ENCODE measurements at places on chromosomes 6 and 20.
A peak's percentile ranks its signal among the peaks of the same experiment; 100 is the strongest.

GRCh38 chr20:18986146-18986830 is 172.7 kb downstream of the SCP2D1 start:
- no peak for DNase-seq

GRCh38 chr6:155498370-155498769 is 42.7 kb upstream of the NOX3 start:
- no peak for DNase-seq

GRCh38 chr6:71203206-71203605 is 85.4 kb upstream of the OGFRL1 start:
- DNase-seq: no peak

- no peak for DNase-seq
These were observed 198.1 kb downstream of the DLL1 start for GRCh38 chr6:170092826-170093225.

DNA sequence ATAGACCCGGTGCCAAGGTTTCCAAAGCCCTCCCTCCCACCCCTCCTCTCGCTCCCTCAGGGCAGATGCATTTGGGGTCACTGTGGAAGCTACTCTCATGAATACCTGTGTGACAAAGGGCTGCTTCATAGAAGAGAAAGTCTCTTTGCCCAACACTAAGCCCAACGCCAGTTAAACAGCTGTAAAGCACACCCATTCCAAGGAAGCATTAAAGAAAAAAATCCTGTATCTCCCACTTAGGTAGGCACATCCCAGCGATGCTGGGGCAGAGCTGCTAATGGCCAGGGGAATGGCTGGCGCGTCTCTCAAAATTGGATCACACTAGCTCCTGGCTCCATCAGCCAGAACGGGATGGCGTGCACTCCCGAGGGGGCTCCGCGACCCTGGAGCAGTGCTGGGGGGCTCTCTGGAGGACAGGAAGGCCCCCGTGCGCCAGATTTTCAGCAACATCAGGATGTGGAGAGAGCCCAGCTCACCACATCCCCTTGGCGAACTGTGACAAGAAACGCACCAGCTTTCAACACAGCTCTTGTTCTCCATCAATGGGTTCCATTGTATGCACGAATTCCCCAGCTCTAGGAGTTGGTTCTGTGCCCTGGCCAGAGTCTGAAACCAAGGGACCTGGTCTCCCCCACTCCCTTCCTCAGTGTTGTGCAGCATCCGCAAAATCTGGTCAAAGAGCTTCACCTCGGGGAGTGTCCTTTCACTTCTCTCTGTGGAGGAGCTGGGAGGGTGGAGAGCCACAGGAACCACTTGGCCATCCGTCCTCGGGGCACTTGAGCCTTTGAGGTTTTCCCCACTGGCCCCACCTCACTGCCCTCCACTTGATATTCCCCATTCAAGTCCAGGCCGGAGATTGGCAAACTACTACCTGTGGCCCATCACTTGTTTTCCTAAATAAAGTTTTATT is 74.1 kb downstream of the TFAP2C start:
- DNase-seq: no peak

- DNase-seq: no peak
These were observed 115.9 kb upstream of the NRSN1 start for GRCh38 chr6:24010133-24010532.

GRCh38 chr20:33345342-33345741 is 56.0 kb downstream of the CDK5RAP1 start:
- DNase-seq: no peak

DNA sequence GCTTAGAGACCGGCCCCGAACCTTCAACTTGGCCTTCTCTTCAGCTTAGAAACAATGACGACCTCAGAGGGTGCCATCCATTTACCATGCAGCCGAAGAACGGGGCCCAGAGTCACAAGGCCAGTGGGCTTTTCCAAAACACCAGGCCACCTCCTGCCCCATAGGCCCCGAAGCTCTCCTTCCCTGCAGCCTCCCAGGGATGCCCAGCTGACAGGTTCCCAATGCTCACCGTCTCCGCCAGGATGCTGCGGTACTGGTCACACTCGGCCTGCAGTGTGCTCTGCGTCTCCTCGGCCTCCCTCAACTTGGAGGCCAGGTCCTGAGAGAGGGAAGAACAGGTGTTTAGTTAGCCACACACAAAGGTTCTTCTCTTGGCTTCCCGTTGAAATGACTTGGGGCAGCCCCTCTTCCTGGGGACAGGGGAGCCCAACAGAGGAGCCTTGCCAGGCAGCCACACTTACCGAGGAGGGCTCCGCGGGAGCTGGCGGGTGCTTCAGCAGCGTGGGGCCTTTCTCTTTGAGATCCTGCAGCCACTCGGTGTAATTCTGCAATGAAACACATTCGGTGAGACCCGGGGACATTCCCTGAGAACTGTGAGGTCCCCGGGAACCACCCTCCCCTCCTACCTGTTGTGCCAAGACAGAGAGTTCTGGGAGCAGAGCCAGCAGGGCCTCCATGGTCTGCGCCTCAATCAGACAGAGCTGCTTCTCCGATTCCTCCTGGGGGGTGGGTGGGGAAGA is 51.5 kb downstream of the DSTN start:
- DNase-seq: no peak

DNA sequence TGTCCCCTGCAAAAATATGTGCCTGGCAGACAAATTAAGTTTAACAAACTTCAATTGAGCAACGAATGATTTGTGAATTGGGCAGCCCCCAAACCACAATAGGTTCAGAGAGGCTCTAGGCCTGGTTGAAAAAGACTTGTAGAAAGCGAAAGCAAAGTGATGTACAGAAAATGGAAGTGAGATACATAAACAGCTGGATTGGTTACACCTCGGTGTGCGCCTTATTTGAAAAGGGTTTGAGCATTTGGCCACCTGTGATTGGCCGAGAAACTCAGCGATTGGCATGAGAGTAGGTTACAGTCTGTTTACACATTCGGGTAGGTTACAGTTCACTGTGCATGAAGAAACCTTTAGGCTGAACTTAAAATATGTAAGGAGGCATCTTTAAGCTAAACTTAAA is 136.9 kb downstream of the CD83 start:
- DNase-seq: no peak

DNA sequence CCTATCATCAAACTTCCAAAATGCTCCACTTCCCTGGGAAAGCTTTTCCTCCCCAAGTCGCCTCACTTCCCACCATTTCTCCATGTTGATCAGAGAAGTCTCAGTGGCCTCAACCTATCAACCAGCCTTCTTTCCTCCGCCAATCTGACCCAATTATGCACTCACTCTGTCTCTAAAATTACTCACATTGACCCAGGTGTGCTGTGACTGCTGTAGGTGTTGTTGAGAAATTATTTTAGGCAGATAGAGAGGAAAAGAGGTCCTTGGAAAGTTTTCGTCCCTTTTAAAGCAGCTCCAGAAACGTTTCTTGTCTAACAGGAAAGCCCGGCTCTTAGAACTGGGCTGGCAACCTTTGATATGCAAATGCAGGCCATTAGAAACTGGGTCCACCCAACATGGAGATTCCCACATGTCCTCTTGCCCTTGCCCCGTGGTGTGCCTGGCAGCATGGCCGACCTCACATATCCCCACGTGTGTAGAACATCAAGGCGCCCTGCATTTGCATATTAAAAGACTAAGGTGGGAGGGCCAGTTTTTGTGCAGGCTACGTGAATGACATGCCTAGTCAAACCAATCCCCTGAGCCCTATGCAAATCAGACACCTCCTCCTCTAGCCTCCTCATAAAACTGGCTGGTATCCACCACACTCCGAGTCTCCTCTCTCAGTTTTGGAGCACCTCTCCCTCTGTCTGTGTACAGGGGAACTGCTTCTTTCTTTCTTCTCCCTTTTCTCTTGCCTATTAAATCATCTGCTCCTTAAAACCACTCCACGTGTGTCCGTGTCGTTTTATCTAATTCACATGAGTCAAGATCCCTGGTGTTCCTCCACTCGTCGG is 12.9 kb downstream of the IPCEF1 start:
- DNase-seq: no peak

- DNase-seq: no peak
These were observed 232.8 kb downstream of the GRIK2 start for GRCh38 chr6:101626269-101626668.

- no peak for DNase-seq
These were observed 20.8 kb downstream of the NKX2-2 start for GRCh38 chr20:21493049-21493448.

DNA sequence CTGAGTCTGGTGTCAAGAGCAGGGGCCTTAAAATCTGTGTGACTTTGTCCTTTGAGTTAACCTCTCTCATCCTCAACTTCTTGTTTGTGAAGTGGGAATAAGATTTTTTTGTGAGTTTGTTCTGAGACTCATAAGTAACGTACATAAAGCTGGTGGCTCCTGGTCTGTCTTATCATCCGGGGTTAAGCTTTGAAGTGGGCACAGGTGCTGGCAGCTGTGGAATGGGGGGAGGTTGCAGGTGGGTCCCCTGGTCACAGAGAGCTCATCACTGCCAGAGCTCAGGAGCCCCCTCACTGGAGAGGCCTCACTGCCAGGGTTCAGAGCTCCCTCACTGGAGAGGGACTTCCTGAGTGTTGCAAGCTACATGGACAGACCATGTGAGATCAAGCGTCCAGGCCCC is 174.1 kb downstream of the NRN1 start:
- DNase-seq: no peak

DNA sequence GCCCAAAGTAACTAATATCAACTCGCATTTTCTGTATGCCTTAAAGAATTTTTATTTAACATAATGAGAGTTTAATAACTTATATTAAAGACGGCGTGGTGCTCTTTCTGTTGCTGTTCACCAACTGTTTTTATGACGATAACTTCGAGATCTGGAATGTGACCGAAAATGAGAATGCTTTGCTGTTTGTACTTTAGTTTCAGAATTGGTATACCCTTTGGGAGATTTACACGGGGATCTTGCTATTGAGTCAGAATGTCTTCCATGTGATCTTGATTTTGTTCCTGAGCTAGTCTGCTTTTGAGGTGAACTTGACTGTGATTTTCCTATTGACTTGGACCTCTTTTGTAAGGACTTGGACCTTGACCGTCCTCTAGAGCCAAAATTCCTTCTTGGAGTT is 17.9 kb downstream of the PNRC1 start:
- DNase-seq: no peak

DNA sequence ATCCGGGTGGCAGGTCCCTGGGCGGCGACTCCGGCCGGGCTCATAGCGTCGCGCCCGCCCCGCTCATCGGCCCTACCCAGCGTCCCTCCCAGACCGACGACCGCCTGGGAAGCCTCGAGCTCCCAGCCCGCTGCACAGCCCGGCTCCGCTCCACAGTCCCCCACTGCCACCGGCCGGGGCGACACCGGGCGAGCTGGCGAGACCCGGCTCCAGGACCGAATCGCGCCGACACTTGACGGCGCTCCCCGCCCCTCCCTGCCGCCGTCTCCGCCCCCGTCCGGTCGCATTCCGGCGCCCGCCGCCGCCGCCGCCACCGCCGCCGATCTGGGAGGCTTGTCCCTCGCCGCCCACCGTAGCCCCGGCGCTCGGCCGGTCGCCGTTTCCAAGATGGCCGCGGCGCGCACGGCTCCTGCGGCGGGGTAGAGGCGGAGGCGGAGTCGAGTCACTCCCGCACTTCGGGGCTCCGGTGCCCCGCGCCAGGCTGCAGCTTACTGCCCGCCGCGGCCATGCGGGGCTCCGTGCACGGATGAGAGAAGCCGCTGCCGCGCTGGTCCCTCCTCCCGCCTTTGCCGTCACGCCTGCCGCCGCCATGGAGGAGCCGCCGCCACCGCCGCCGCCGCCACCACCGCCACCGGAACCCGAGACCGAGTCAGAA is at the start of gene MAP3K4:
Gene MAP3K4, plus strand, starts transcription at position 364 of the 655 bp plus-strand sequence. Its CDS starts 163 bp downstream, at position 527.
- peak; percentile 51 for DNase-seq

GRCh38 chr20:47531458-47531857 is 29.8 kb downstream of the NCOA3 start:
- no peak for DNase-seq

- no peak for DNase-seq
These were observed 51.8 kb upstream of the SLCO4A1 start for GRCh38 chr20:62590309-62591121.

GRCh38 chr20:39835130-39835842 is 853.8 kb downstream of the MAFB start:
- no peak for DNase-seq

GRCh38 chr6:122984393-122984792 is 11.6 kb upstream of the CLVS2 start:
- DNase-seq: no peak

DNA sequence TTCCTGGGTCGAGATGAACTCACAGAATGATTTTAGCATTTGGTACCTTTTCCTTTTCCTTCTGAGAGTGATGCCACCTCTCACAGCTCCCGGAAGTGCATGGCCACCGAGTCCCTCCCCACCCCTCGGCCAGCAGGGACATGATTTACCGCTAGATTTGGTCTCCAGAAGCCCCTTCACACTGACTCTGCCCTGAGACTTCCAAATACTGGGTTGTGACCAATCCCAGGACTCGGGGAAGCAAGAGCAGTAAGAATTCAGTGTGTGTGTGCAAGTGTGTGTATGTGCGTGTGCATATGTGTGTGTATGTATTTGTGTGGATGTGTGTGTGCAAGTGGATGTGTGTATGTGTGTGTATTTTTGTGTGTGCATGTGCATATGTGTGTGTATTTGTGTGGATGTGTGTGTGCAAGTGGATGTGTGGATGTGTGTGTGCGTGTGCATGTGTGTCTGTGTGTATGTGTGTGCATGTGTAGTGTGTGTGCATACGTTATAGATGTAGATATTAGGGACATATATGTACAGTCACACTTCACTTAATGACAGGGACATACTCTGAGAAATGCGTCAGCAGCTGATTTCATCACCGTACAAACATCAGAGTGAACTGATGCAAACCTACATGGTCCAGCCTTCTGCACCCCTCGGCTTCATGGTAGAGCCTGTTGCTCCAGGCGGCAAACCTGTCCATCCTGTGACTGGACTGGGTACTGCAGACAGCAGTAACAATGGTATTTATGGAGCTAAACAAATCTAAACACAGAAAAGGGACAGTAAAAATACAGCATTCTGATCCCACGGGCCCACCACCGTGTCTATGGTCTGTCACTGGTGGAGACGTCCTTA is 374.5 kb downstream of the TAF4 start:
- no peak for DNase-seq

DNA sequence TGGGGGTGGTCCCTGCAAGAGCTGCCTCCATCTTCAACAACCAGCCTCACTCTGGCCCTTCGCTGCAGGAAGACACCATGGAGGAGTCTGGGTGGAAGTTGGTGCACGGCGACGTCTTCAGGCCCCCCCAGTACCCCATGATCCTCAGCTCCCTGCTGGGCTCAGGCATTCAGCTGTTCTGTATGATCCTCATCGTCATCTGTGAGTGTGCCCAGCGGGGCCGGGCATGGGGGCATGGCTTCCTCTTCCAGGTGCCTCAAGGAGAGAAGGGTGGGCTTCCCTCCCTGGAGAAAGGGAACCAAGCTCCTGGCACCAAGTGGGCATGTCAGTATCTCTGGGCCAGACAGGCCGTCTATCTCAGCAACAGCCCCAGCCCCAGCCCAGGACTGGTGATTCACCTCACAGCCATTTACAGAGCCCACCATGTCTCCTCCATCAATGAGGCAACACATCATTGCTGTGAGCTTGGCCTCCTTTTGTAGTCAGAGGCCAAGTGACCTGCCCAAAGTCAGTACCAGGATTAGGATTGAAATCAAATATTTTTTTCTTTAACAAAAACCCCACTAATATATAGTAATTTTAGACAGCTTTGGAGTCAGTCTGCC is 40.2 kb downstream of the TM9SF4 start:
- no peak for DNase-seq

- no peak for DNase-seq
These were observed 23.6 kb downstream of the LRP11 start for GRCh38 chr6:149840345-149841075.
